Activated T-helper 1 cell treated with anti-CD3 and anti-CD28 coated beads, Interleukin-12 subunit alpha, Interleukin-12 subunit beta, Interleukin-2, Interleukin-4 antibody, amounts not matched to agents 30 ng/mL and 10 ng/mL and 1 ng/mL, durations not matched to agents 14 hours and 24 hours and 36 hours (primary cell): ENCODE measurements at places on chromosomes 4 and X. TPM values are rescaled to one million over a fixed set of nuclear protein-coding genes. Genes with fewer than 3 reads are reported as not detected.

The CFAP299 gene
- not detected in 2 replicates for total RNA-seq

DNA sequence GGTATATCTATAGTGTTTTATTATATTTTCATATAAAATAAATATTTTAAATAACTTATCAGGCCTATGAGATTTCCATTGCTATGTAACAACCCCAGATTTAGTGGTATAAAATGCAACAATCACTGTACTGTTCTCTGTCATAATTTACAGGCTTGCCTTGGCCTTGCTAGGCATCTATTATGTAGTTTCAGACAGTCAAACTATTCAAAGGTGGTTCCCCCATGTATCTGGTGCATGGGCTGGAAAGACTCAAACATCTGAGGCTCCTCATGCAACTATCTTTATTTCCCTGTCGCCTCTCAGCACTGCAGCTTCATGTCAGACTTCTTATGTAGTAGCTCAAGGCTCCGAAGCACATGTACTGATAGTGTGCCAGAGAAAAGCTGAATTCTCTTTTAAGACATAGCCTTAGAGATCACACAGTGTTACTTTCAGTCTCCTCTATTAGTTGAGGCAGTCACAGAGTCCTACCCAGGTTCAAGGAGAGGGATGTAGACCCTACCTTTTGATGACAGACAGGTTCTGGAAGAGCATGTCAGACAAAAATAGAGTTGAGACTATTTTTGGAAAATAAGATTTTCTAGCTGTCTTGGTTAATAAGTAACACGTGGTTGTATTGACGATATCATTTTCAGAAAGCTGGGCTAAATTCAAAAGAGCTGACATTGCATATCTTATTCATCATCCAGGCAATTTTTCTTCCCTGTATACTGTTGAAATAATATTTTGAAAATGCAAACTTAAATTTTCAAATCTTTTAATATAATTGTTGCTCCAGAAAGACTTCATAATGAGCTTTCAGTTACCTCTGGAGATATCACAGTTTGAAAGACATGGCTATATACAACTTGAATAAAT is 19.4 kb downstream of the MTTP start:
- H3K27me3 ChIP-seq: peaks cover 4% of the 10 kb centered on the region
- H3K4me1 ChIP-seq: no peaks in the 10 kb centered on the region

DNA sequence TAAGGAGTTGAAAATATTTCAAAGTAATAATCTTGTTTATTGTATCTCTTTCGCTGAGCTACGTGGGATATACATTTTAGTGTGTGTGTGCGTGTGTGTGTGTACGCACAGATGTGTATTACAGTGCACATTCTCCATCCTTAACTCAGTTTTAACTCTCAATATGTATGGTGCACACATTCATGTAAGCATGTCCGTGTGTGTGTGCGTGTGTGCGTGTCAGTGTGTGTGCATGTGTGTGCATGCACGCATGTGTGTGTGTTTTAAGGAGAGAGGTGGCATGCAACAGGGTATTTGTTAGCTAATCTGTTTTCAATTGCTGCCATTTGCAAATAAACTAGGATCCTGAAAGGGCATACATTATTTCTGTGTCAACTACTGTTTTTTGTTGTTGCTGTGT is 264.9 kb upstream of the CXorf51A start:
- H3K27me3 ChIP-seq: no peaks in the 10 kb centered on the region
- H3K36me3 ChIP-seq: no peaks in the 10 kb centered on the region
- no peak for DNase-seq
- no peaks in the 10 kb centered on the region for H3K4me1 ChIP-seq

DNA sequence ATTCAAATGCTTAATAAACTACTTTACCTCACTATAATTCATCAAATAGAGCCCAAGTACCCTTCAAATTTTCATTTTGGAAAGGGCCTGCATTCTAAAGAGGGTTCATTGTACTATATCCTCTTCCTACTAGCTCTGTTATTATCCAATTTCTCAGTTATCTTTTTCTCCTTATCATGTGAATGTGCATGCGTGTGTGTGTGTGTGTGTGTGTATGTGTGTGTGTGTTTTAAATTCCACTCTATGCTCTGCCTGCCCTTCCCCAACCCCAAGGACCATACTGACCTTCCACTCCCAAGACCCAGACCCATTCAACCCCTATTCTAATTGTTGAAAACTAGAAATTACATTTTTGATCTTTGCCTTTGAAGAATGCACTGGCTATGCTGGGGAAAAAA is 33.3 kb downstream of the CASK start:
- no peak overlapping the region for H3K27ac ChIP-seq
- H3K36me3 ChIP-seq: peaks cover 13% of the 10 kb centered on the region
- no peak for DNase-seq
- H3K4me1 ChIP-seq: peaks cover 8% of the 10 kb centered on the region

The ARSJ gene
- total RNA-seq: not detected in 2 replicates

DNA sequence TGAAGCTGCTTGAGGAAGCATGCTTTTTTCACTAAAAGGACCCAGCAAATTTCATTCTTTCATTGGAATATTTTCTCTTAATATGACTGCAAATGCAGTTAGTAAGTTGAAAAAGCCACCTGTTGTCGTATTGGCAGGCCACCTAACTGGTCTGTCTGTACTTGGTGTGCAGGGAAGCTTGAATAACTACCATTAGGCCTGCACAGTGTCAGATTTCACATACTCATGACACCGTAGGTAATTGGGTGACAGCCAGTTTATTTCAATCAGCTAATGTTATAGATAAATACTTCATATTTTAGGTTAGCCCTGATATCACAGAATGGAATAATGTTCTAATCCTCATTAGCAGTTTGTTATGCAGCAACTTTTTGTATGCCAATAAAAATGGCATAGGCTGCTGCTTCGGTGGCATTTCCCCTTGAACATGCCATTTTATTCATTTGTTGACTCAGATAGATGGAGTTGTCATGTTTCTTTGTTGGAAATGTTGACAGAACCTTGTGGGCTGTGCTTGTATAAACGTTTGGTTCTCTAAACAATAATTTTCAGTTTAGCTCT is 173.7 kb downstream of the RPA4 start:
- H3K36me3 ChIP-seq: no peaks in the 10 kb centered on the region
- H3K4me3 ChIP-seq: no peak overlapping the region
- no peaks in the 10 kb centered on the region for H3K27me3 ChIP-seq
- no peak for DNase-seq

The TASL gene
- 7.0 and 7.6 TPM in 2 replicates for total RNA-seq

The NXF2 gene
- total RNA-seq: not detected in 2 replicates

DNA sequence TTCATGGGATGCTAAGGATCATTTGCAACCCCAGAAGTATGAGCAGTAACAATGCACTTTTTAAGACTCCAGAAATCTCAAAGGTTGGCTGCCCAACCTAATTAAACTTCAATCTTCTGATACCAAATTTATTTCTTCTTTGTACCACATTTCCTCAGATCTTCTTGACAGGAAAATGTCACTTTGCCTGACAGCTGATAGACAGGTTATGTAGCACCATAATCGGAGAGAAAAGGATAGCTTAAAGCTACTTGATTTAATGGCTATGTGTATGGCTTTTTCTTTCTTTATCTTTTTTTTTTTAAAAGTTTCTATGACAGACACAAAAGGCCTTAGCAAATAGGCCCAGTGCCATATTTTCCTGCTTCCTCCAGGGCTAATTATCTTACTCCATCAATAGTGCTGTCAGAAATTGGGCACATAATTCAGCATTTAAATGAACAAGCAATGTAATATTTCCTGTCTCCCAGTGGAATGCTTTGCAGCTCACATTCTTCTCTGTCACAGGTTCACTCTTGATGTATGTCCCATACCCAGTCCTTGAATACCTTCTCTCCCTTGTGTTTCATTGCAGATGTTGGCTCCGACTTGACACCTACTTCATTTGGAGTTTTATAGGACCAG is 795.7 kb downstream of the ADGRL3 start:
- no peak overlapping the region for H3K4me3 ChIP-seq
- H3K36me3 ChIP-seq: no peaks in the 10 kb centered on the region
- no peak overlapping the region for H3K27ac ChIP-seq
- no peaks in the 10 kb centered on the region for H3K4me1 ChIP-seq
- H3K27me3 ChIP-seq: no peaks in the 10 kb centered on the region

DNA sequence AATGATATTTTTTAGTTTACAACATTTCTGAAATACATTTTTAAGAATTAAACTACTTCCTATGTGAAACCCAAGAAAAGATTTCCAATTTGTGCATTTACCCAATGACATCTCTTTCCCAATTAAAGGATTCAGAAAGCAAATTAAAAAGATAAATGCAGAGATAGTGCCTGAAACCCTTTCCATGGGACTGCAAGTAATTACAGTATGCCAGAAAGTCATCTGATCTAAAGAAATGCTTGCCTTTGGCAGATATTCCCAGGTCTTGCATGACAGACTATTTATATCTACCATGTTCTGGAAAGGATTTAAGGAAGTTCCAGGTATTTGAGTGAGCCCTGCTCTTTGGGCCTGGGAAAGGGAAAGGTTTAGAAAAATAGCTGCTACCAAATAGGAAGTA is 41.6 kb upstream of the CXorf38 start:
- H3K4me1 ChIP-seq: peaks cover 14% of the 10 kb centered on the region
- H3K27me3 ChIP-seq: no peaks in the 10 kb centered on the region
- H3K4me3 ChIP-seq: no peak overlapping the region
- H3K27ac ChIP-seq: no peak overlapping the region

GRCh38 chr4:53194727-53195126 is 171.1 kb downstream of the SCFD2 start:
- DNase-seq: no peak
- peaks cover 4% of the 10 kb centered on the region for H3K4me1 ChIP-seq
- no peak overlapping the region for H3K27ac ChIP-seq
- no peaks in the 10 kb centered on the region for H3K27me3 ChIP-seq
- no peaks in the 10 kb centered on the region for H3K36me3 ChIP-seq
- H3K4me3 ChIP-seq: no peak overlapping the region

DNA sequence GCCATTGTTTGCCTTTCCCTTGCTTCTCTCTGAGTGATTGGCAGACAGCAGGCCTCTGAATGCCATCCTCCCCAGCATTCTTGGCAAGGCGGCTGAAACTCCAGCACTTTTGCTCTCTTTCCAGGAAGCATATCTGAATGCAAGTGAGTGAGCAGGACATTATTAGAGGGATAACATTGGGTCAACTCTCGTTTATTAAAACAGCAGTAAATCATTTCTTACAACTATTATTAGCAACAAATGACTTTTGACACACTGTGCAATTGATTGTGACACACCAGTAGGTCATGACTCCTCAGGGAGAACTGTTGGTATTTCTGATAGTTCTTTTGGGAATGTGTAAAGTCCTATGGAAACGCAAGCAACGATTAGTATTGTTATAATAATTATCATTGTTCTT is 103.8 kb downstream of the EFNB1 start:
- no peak overlapping the region for H3K27ac ChIP-seq
- H3K36me3 ChIP-seq: no peaks in the 10 kb centered on the region
- H3K4me1 ChIP-seq: no peaks in the 10 kb centered on the region
- H3K27me3 ChIP-seq: no peaks in the 10 kb centered on the region

The FAM47E gene
- not detected in 2 replicates for total RNA-seq

GRCh38 chrX:11380187-11380844 is 87.1 kb downstream of the AMELX start:
- no peaks in the 10 kb centered on the region for H3K36me3 ChIP-seq
- no peaks in the 10 kb centered on the region for H3K4me1 ChIP-seq
- H3K27ac ChIP-seq: no peak overlapping the region
- H3K4me3 ChIP-seq: no peak overlapping the region
- H3K27me3 ChIP-seq: no peaks in the 10 kb centered on the region

The SOD3 gene
- not detected in 2 replicates for total RNA-seq

DNA sequence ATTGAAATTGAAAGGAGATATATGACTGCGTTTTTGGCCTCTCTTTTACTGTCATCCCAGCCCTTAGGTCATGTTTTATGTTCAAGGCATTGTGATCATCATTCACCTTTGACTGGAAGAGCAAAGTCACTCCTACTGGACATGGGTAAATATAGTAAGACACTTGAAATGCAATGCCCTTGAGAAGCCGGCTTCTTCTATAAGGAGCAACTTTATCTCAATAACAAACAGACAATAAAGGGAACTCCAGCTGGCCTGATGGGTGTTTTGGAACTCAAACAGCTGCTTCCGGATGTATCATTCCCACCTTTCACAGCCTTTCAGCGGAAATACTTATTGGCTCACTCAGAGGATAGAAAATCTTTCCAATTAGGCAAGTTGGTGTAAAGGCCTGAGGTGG is 65.1 kb upstream of the C4orf54 start:
- H3K36me3 ChIP-seq: no peaks in the 10 kb centered on the region
- peaks cover 5% of the 10 kb centered on the region for H3K27me3 ChIP-seq
- H3K27ac ChIP-seq: no peak overlapping the region
- no peak for DNase-seq

The SMIM10L2A gene
- 1.3 TPM in 2 replicates for total RNA-seq

The MAGEC2 gene
- total RNA-seq: not detected in 2 replicates
